ENCODE measurements at places on chromosomes 2 and 18.
A peak's percentile ranks its signal among the peaks of the same experiment; 100 is the strongest.

DNA sequence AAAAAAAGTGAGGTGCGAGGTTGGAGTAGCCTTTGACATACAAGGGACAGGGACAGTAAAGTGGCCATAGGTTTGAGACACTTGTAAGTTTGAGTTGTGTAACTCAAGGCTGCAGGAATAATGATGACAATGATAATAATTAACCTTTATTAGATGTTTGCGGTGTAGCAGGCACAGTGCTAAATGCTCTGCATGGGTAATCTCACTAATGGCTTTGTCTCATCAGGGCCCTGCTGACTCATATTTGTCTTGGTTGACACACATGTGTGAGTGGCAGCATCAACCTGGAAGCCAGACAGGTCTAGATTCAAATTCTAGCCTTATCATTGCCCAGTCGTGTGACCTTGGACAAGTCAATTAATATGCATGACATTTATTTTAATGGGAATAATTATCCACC is 126.2 kb downstream of the FSHR start:
- no peaks in the 10 kb centered on the region for H3K4me1 ChIP-seq
- H3K4me3 ChIP-seq = no peak overlapping the region
- no peaks in the 10 kb centered on the region for H3K27me3 ChIP-seq
- H3K36me3 ChIP-seq = no peaks in the 10 kb centered on the region
- H3K27ac ChIP-seq = no peak overlapping the region

DNA sequence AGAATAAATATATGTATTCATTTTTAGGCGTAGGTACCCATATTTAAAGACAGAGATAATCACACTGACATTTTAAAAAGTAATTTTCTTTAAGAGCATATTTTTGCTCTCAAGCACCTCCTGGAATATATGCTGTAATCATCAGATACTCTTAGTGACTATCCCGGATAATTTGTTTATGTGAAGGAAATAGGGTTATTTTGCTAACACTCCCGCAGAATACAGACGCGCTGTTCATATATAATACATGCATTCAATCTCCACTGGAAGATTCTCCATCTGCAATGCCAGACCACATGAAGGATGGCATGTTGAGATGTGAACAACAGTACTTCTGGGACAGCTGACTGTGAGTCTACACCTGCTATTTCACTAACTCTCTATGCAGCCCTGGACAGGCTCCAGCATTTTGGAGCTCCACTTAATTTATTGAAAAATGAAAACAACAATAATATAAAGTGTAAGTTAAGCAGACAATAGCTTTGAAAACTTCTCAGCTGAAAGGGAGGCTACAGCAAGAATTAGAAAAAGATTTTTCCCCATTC is 430.6 kb downstream of the TMX3 start:
- no peak overlapping the region for H3K27ac ChIP-seq
- no peaks in the 10 kb centered on the region for H3K4me1 ChIP-seq
- no peaks in the 10 kb centered on the region for H3K27me3 ChIP-seq
- DNase-seq = no peak
- no peak overlapping the region for H3K4me3 ChIP-seq

GRCh38 chr2:130853391-130853790 is 16.7 kb downstream of the ARHGEF4 start:
- no peak overlapping the region for H3K4me3 ChIP-seq
- H3K4me1 ChIP-seq = no peaks in the 10 kb centered on the region
- no peaks in the 10 kb centered on the region for H3K27me3 ChIP-seq

DNA sequence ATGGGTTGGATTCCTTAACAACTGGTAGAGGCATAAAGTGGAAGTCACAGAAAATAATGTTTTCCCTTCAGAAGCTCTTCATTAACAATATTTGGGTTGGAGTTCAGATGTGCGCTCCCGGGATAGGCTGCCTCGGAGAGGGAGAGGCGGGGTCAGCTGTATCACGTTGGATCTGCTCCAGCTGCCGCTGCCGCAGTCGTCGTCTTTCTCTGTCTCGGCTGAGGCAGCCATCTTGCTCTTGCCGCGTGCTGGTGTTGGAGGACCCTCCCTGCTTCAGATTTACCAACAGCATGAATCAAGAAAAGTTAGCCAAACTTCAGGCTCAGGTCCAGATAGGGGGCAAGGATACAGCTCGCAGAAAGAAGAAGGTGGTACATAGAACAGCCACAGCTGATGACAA is 35.1 kb downstream of the TANC1 start:
- H3K4me1 ChIP-seq = no peaks in the 10 kb centered on the region
- no peaks in the 10 kb centered on the region for H3K36me3 ChIP-seq
- no peak overlapping the region for H3K4me3 ChIP-seq
- no peaks in the 10 kb centered on the region for H3K27me3 ChIP-seq
- no peak overlapping the region for H3K27ac ChIP-seq

GRCh38 chr2:240525802-240526201 is 32.0 kb downstream of the ANKMY1 start:
- no peaks in the 10 kb centered on the region for H3K27me3 ChIP-seq
- DNase-seq = peak; percentile 61
- no peaks in the 10 kb centered on the region for H3K4me1 ChIP-seq

- no peak overlapping the region for H3K27ac ChIP-seq
- H3K4me1 ChIP-seq = no peaks in the 10 kb centered on the region
- no peak for DNase-seq
- no peak overlapping the region for H3K4me3 ChIP-seq
- H3K36me3 ChIP-seq = no peaks in the 10 kb centered on the region
These were observed 101.2 kb downstream of the DYNC1I2 start for GRCh38 chr2:171788316-171788993.

DNA sequence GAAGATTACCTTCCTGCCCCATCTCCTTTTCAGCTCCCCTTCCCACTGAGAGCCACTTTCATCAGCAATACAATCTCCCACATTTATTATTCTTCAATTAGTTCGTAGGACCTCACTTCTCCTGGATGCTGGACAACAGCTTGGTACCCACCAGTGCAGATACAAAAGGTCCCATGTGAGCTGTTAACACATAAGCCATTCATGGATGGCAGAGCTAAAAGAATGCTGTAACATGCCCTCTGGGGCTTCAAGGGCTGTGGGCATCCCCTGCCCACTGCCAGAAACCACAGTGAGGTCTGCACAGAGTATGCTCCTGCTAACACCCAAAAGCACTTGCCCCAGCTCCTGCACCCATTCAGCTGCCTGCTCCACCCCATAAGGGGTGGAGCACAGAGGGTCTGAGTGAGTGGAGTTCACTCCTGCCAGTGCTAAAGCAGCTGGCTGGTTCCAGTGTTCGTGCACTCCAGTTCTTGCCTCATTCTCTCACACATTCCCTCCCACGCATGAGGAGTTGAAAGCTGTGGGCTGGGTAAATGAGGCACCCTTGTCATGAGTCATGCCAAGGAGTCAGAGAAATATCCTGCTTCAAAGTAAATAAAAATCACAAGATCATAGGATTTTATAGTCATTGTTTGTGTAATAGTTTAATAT is 305.9 kb upstream of the TMEFF2 start:
- no peak for DNase-seq
- H3K36me3 ChIP-seq = no peaks in the 10 kb centered on the region
- no peaks in the 10 kb centered on the region for H3K4me1 ChIP-seq
- no peaks in the 10 kb centered on the region for H3K27me3 ChIP-seq
- no peak overlapping the region for H3K4me3 ChIP-seq

DNA sequence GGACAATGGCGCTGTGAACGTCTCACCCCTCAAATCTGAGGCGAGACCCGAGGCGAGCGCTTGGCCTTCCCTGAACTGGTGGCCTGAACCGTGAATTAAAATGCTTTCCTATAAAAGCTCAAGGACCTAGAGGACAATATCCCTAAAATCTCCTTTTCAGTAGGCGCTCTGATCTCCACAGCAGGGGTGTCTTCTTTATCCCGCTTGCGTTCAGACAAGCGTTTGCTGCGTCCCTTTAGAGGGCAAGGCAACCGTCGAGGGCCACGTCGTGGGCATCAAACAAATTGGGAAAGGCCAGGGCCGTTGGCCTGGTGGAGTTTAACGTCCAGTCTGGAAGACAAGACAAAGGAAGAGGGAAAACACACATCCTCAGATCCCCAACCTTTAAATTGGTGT is 1.3 kb upstream of the RAX start:
- no peak overlapping the region for H3K4me3 ChIP-seq
- no peaks in the 10 kb centered on the region for H3K27me3 ChIP-seq
- no peak overlapping the region for H3K27ac ChIP-seq
- no peaks in the 10 kb centered on the region for H3K36me3 ChIP-seq
- no peaks in the 10 kb centered on the region for H3K4me1 ChIP-seq
- DNase-seq = no peak

DNA sequence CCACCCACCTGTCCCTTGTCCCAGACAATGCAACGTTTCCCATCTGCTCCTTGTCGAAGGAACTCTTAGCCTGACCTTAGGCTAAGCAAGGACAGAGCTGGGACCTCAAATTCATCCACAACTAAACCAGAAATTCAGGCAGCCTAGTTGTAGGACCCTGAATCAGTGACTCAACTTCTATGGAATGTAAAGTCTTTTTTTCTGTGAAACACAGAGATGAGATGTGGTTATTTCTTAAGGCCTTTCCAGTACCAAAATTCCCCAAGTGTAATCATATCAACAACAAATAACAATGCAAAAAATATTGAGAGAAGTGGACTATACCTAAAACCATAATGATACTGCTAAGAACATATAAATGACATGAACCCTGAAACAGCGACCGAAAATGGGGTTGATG is 46.7 kb downstream of the EN1 start:
- no peaks in the 10 kb centered on the region for H3K27me3 ChIP-seq
- H3K4me3 ChIP-seq = no peak overlapping the region
- no peaks in the 10 kb centered on the region for H3K4me1 ChIP-seq
- DNase-seq = no peak
- H3K27ac ChIP-seq = no peak overlapping the region

DNA sequence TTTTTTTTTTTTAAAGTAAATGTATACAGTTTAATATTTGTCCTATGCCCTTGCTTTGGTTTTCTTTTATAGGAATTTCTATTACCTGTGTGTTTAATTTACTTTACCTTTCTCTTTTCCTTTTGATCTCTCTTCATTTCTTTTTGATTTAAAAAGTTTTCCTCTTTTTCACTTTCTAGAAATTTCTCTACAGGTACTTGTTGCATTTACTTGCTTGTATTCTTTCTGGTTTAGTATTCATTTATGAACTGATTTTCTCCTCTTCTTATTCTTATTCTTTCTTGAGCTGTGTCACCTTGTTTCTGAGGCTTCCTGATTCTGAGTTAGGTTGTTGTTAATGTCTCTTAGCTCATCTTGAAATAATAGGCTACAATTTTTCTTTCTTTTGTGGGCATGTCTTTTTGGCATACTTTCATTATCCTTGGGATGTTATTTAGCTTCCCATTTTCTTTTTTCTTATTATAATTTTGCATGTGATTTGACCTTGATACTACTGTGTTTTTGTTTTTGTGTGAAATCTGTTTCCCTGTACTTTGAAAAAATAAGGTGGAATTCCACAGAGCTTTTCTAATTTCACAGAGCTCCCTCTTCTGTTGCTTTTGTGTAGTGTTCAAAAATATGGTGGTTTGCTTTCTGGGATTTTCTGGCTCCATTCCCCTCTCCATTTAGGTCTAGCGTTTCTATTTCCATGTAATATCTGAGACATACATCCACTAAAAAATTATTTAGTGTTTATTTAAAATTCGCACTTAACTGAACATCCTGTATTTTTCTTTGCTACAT is 25.5 kb upstream of the ALMS1 start:
- no peak overlapping the region for H3K27ac ChIP-seq
- H3K36me3 ChIP-seq = no peaks in the 10 kb centered on the region
- no peak overlapping the region for H3K4me3 ChIP-seq
- DNase-seq = no peak
- H3K4me1 ChIP-seq = no peaks in the 10 kb centered on the region

GRCh38 chr18:47184419-47185050 is 8.4 kb upstream of the IER3IP1 start:
- no peaks in the 10 kb centered on the region for H3K27me3 ChIP-seq
- H3K4me1 ChIP-seq = no peaks in the 10 kb centered on the region
- no peak overlapping the region for H3K4me3 ChIP-seq
- H3K27ac ChIP-seq = no peak overlapping the region
- DNase-seq = no peak

GRCh38 chr2:222108957-222109585 is 189.7 kb downstream of the PAX3 start:
- H3K36me3 ChIP-seq = no peaks in the 10 kb centered on the region
- no peaks in the 10 kb centered on the region for H3K27me3 ChIP-seq
- no peak overlapping the region for H3K4me3 ChIP-seq
- H3K4me1 ChIP-seq = no peaks in the 10 kb centered on the region
- DNase-seq = no peak
- no peak overlapping the region for H3K27ac ChIP-seq

GRCh38 chr2:6442252-6442985 is 423.3 kb downstream of the CMPK2 start:
- DNase-seq = no peak
- H3K4me1 ChIP-seq = no peaks in the 10 kb centered on the region
- H3K27me3 ChIP-seq = no peaks in the 10 kb centered on the region
- H3K36me3 ChIP-seq = no peaks in the 10 kb centered on the region

DNA sequence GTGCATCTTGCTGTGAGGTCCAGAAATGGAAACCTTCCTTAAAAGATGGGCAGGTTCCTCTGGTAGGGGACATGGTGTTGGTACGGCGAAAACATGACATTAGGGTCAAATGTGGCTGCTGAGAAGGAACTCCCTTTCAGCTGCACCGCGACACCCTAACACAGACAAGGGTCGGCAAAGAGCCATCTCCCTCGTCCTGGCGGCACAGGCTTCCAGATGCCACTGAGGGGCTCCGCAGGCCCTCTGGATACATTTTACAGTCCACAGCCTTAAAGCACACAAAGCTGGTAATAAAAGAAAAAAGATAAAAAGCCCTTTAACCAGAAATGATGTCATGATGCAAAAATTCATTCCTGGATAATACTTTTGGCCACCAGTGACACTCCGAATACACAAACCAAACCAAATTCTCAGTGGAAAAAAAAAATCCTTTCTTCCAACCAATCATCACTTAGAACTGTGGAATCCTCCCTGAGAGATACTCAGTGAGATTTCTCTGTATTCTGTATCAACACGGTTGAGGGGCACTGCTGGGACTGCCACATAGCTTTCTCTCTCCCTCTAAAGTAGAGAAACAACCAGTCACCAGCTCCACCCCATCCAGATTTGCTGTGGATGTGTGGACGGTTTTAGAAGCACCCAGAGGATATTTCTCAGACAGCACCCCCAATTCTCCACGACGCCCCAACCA is 174.8 kb downstream of the HDAC4 start:
- H3K36me3 ChIP-seq = no peaks in the 10 kb centered on the region
- no peaks in the 10 kb centered on the region for H3K27me3 ChIP-seq
- peaks cover 2% of the 10 kb centered on the region for H3K4me1 ChIP-seq

All from aorta (tissue), 5 donors.